ENCODE measurements at places on chromosomes 2 and 18.

DNA sequence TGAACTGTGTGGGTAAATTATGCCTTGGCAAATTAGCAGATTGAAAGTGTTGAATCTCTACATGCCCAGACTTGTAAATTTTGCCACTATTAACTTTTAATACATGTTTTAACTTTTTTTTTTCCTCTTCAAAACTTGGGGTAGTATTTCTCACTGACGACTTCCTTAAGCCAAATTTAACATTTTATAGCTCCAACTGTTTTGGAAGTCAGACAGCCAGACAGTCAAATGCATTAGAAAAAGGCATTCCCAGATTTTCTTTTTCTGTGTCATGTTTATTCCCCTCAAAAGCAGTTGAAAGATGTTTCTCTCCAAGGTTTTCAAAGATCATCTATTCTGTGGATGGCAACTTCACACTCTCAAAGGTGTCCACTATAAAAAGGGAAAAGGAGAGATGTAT, 226.8 kb upstream of the FN1 start:
- no peak overlapping the region for H3K4me3 ChIP-seq
- no peak overlapping the region for H3K27ac ChIP-seq
- peaks cover 15% of the 10 kb centered on the region for H3K4me1 ChIP-seq
- no peaks in the 10 kb centered on the region for H3K36me3 ChIP-seq
- no peak for DNase-seq

- no peak for DNase-seq
- no peak overlapping the region for H3K27ac ChIP-seq
- H3K27me3 ChIP-seq = no peaks in the 10 kb centered on the region
These were observed 256.2 kb downstream of the PIEZO2 start for GRCh38 chr18:10893196-10893595.

DNA sequence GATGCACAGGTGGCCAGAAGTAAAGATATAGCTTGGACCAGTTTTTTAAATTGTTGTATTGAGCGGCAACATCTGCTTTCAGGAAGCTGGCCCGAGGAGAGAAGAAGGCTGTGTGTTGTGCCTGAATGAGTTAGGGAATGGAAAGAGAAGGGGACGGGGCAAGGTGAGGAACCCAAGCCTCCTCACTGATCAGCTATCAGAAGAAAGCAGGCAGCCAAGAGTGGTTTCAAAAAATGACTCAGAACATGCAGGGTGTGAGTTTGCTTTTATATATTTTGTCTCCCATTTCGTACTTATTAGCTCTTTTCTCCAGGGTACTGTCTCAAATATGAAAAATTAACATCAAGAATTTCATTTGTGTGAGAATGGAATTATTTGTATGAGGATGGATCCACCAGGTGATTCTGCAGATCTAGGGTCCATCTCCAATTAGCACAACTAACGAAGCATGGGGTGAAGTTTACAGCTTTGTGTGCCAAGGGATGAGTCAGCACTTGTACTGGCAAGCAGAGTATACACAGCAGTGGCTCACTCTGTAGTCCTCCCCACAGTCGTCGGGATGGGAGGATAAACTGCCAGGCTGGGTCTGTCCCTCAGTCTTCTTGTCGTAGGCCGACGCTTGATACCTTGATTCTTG, 175.7 kb downstream of the PIEZO2 start:
- H3K27me3 ChIP-seq = no peaks in the 10 kb centered on the region
- no peaks in the 10 kb centered on the region for H3K4me1 ChIP-seq
- no peaks in the 10 kb centered on the region for H3K36me3 ChIP-seq
- no peak overlapping the region for H3K27ac ChIP-seq
- no peak for DNase-seq

- no peaks in the 10 kb centered on the region for H3K27me3 ChIP-seq
- no peak for DNase-seq
- no peak overlapping the region for H3K4me3 ChIP-seq
- peaks cover 11% of the 10 kb centered on the region for H3K4me1 ChIP-seq
These were observed 20.3 kb downstream of the OXER1 start for GRCh38 chr2:42743659-42743990.

DNA sequence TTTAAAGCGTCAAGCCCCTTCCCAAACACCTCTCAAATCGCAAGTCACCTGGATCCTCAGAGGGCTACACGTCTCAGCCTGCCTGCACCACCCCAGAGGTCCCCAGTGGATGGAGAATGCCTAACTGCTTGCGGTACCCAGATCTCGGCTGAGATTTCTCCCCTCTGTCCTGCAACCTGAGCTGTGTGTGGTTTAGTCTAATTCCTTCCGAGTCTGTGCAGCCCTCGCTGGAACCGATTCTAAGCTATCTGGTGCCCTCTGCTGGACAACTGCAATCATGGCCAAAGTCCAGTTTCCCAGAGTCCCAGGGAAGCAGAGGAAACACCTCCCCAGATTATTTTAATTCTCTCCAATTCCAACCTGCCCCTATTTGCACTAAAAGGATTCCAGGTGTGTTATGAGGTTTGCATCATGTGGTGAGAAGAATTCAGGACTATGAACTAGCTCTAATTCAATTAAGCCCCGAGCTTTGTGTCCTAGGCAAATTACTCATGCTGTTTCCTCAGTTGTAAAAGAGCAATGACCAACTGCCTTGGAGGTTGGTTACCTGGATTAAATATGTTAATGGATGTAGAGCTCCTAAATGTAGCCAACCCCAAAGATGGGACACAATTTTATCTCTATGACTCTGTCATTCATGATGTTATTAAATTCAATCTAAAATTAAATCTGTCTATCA, 276.1 kb upstream of the NCKAP5 start:
- DNase-seq = no peak
- H3K36me3 ChIP-seq = no peaks in the 10 kb centered on the region
- no peak overlapping the region for H3K27ac ChIP-seq
- H3K27me3 ChIP-seq = peaks cover 3% of the 10 kb centered on the region

DNA sequence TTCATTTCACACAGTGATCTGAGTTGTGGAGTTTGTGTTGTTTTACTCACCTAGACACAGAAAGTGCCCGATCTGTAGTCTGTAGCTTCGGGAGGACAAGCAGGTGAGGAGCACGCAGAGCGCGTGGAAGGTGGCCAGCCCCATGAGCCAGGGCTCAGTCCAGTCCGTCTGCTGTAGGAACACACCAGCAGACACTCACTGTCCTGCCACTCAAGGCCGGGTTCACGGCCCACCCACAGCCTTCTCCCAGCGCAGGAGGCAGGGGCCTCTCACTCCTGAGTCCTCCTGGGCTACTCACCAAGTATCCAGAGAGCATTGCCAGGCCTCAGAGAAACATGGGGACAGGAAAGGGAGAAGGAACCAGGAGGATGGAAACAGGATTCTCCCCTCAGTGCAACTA, 1.7 kb downstream of the TMEM18 start:
- no peaks in the 10 kb centered on the region for H3K27me3 ChIP-seq
- H3K27ac ChIP-seq = peak overlapping the region; percentile 91
- peaks cover 32% of the 10 kb centered on the region for H3K36me3 ChIP-seq

DNA sequence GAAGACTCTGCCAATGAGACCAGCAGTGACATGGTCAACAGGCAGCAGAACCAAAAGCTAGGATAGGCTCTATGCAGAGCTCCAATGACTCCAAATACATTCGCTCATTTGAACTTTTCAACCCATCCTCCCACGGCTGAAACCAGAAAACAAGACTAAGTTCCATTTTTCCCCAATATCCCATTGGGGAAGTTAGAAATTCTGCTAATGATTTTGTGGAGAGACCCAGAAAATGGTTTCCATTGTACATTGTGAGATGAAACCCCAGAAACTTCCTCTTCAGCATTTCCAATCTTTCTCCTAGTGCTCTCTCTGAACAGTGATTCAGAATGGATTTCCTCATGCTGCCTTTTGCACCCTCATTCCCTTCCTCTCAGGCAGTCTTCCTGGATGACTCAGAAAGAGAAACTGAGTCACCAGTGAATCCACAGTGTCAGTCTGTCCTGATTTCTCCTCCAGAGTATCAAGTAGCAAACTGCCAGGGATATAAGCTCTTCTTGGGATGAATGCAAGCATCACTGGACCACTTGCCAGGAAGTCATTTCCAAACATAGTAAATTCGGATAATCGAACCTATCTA, 467.7 kb upstream of the ID2 start:
- peaks cover 17% of the 10 kb centered on the region for H3K4me1 ChIP-seq
- H3K27ac ChIP-seq = no peak overlapping the region
- DNase-seq = no peak
- H3K36me3 ChIP-seq = peaks cover 4% of the 10 kb centered on the region
- H3K4me3 ChIP-seq = no peak overlapping the region

Data from activated T-helper 2 cell treated with anti-CD3 and anti-CD28 coated beads, Interferon-gamma antibody, Interleukin-2, Interleukin-4, amounts not matched to agents 10 μg/mL and 5 μg/mL and 100 μg/mL, durations not matched to agents 14 hours and 24 hours and 36 hours (primary cell).